ENCODE measurements at places on chromosomes 6 and 20. TPM values are rescaled to one million over a fixed set of nuclear protein-coding genes. Genes with fewer than 3 reads are reported as not detected.
A peak's percentile ranks its signal among the peaks of the same experiment; 100 is the strongest.

PI16 gene
- 0.60 TPM for total RNA-seq

KCNK17 gene
- 0.96 TPM for total RNA-seq

DNA sequence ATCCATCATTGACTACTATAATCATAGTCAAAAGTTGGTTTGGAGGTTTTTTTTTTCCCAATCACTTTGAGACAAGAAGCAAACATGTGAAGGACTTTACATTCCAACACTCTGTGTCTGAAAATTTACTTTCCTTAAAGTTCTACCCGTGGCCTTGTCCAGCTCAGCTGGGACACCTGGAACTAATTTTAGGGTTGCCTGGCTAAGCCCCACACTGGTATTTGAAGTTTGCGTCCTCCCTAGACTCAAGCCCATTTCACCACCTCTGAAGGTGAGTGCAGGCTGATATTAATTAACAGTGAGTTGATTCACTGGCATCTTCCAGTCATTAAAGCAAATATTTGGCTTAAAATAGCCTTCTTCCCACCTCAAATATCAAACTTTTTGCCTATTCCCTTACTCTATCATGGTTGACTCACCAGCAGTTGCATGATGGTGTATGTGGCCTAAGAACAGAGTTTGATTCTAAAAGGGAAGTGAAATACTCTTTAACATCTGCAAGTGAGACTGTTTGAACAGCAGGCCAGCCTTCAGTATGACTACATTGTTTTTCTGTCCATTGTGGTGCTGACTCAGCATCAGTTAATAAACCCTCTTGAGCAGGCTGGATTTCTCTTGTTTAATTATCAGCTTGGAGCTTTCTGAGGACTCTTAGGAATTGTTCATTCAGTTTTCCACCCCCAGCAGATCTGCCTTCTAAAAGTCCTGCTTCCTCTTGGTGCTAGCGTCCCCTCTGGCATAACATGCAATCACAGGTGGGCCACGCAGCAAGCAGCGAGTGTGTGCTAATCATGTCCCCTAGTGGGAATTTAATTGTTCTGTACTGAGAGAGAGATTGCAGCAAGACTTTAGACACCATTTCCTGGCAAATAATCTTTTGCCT, 1.8 kb upstream of the PRDM1 start:
- H3K27ac ChIP-seq, result peak overlapping the region; percentile 83
- H3K36me3 ChIP-seq, result no peaks in the 10 kb centered on the region
- H3K4me1 ChIP-seq, result peaks cover 3% of the 10 kb centered on the region
- peak; percentile 52 for DNase-seq
- H3K27me3 ChIP-seq, result peaks cover 25% of the 10 kb centered on the region
- H3K4me3 ChIP-seq, result no peak overlapping the region

DNA sequence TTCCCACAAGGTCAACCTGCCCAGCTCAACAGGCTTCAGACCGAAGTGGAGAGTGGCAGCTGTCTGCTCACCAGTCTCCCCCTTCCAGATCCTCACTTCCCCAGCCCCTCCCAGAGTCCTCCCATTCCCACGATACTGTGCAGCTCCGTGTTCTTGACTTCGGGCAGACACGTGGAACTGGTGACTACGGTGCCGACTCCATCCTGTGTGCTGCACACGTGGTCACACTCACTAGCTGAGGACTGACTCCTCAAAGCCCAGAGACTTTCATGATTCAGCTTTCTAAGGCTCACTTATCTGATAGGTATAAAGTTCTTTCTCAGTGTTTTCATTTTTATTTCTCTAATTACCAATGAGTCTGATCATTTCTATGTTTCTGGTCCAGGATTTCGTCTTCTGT, 32.4 kb downstream of the GABRR2 start:
- no peak for DNase-seq
- H3K27ac ChIP-seq, result no peak overlapping the region
- no peaks in the 10 kb centered on the region for H3K4me1 ChIP-seq

DNA sequence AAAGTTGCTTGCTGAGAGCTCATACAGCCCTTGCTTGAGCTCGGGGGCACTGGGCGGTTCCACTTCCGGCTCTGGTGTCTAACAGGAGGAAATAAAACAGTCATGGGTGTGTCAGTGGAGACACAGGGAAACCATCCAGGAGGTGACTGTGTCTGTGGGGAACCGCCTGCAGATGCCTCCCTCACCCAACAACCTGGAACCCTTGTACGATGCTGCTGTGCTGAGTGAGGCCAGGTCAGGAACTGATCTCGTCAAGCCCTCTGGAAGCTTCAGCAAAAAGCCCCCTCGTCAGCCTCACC, 15.5 kb downstream of the TXNDC5 start:
- no peaks in the 10 kb centered on the region for H3K4me1 ChIP-seq
- H3K27ac ChIP-seq, result peak overlapping the region; percentile 39
- H3K27me3 ChIP-seq, result no peaks in the 10 kb centered on the region
- DNase-seq, result peak; percentile 46
- H3K4me3 ChIP-seq, result no peak overlapping the region

DNA sequence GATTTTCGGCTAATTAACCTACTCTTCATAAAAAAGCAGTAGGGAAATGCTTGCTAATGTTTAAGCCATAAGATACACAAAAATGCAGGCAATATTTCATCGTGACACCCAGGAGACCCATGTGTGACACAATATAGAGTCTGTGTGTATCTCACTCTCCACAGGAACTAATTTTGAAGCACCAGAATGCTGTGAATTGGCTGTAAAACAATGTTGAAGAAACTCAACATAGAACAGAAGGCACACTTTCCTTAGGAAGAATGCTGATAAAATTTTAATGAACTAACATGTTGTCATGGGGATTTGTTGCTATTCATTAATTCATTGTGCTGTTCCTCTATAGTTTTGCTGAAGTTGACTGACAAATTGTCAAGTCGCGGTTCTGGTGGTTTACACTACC, 249.4 kb upstream of the TFAP2D start:
- no peaks in the 10 kb centered on the region for H3K4me1 ChIP-seq
- DNase-seq, result no peak
- H3K36me3 ChIP-seq, result no peaks in the 10 kb centered on the region
- H3K27me3 ChIP-seq, result no peaks in the 10 kb centered on the region
- H3K27ac ChIP-seq, result no peak overlapping the region
- H3K4me3 ChIP-seq, result no peak overlapping the region

ISM1 gene
- not detected for total RNA-seq

UNC93A gene
- total RNA-seq, result not detected

DNA sequence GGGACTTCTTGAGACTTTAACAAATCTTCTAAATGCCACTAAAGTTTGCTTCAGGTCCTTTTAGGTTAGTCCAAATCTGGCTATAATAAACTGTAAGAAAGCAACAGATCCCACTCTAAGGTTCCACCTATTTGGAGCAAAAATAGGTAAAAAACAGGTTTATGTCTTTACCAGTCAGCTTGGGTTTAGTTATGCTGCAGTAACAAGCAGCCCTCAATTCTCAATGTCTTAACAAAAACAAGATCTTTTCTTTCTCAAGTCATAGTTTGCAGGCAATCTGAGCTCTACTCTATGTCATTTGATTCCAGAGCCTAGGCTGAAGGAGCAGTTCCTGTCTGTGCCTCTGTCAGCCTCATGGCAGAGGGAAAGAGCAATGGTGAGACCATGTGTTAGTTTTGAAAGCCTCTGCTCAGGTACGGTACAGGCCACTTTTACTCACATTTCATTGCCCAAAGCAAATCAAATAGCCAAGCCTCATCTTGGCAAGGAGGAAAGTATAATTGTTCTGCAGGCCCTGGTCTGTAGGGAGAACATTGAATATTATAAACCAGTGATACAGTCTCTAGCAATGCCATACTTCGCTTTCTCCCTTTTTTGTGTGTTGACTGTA, 108.6 kb downstream of the CD83 start:
- H3K4me1 ChIP-seq, result no peaks in the 10 kb centered on the region
- H3K27me3 ChIP-seq, result no peaks in the 10 kb centered on the region
- DNase-seq, result no peak

DNA sequence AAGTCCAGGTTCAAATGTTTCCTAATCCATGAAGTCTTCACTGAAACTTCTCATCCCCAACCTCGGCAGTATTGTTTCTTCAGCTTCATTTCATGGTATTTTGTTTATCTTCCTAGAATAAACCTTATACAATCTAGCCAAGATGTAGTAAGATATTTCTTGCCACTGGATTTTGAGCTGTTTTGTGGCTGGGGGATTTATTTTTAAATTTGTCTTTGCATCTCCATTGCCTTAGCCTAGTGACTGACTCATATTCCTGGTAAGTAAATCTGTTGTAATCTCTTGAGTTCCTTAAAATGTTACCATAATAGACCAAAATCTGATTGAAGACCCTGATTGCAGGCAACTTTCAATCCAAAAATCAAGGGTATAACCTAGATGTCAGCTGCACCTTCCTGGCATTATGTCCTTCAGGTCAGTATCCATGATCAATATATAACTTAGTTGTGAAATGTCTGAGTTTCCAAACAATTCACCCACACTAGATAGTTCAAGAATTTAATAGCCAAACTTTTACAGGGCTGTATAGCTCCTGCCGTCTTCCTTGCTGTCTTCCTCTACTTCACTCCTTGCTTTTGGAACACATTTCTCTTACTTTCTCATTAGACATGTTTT, 4.7 kb upstream of the TRMT11 start:
- no peak overlapping the region for H3K27ac ChIP-seq
- H3K4me3 ChIP-seq, result no peak overlapping the region
- H3K4me1 ChIP-seq, result peaks cover 7% of the 10 kb centered on the region
- H3K27me3 ChIP-seq, result no peaks in the 10 kb centered on the region
- no peaks in the 10 kb centered on the region for H3K36me3 ChIP-seq
- DNase-seq, result no peak

ZNF311 gene
- not detected for total RNA-seq

All from transverse colon (tissue), 4 donors.